Glutamatergic neuron (in vitro differentiated cells): ENCODE measurements at places on chromosomes 5 and 9.
A peak's percentile ranks its signal among the peaks of the same experiment; 100 is the strongest.

GRCh38 chr9:90201766-90202165 lies 440.9 kb downstream of the DIRAS2 start:
- DNase-seq: no peak

DNA sequence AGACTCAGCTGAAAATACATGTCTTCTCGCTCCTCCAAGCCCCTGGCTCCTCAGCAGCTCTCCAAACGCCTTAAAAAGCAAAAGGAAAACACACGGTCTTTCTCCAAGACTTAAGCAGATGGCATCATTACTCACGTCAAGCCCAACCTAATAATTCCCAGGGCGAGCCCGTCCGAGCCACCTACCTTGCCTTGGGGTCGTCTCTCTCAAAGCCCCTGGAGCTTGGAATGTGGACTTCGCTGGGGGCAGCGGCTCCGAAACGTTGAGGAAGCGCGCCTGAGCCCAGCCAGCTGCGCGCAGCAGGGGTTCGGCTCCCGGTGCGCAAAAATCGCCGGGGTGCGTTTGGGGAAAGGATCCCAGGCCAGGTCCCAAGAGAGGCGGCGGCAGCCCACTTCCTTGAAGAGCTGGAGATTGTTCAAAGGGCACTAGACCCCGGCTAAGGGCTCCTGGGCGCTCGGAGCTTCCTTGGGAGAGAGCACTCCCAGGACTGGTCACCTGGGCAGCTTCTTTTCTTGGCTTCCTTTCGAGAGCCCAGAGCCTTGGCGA lies 395 bp downstream of the DRD1 start:
- no peak for DNase-seq

GRCh38 chr9:118290116-118290515 lies 585.9 kb downstream of the TLR4 start:
- DNase-seq: no peak

- peak; percentile 20 for DNase-seq
Observed at GRCh38 chr9:20623021-20623747, 885 bp upstream of the MLLT3 start.
